NCI-H748 treated with DMSO at 0.1 percent for 48 hours (cell line): ENCODE measurements at places on chromosomes 16 and 17.

- no peak for DNase-seq
These were observed 2.5 kb downstream of the TUBB3 start for GRCh38 chr16:89925596-89926079.

- no peak for DNase-seq
These were observed 1.3 kb downstream of the SMPD3 start for GRCh38 chr16:68446681-68447652.

DNA sequence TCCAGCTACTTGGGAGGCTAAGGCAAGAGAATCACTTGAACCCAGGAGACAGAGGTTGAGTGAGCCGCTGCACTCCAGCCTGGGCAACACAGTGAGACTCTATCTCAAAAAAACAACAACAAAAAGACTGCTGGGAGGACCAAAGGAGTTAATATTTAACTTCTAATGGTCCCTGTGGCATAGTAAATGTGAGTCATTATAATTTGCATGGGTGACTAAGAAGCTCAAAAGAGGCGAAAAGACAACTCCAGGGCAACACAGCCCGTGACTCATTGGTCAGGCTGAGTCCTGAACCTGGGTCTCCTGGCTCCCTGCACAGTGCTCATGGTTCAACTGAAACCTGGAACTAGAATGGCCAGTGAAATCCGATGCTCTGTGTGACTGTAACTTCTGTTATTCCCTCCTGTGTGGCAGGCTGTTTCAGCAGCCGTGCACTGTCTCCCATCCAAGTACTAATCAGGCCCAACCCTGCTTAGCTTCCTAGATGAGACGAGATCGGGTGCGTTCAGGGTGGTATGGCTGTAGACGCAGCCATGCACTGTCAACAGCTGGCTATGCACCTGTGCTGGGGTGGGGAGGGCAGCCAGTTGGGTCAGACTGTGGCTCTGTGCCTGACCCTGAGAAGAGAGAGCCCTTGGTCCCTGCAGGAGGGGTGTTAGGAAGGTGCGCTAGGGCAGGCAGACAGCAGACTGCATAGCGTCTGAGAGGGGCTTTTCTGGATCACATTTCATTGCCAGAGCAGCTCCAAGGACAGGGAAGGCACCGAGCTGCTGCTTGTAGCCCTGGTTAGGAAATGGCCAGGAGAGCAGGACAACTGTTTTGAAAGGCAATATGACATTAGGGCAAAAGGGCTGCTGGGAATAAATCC lies 14.5 kb upstream of the GPRC5C start:
- no peak for DNase-seq

- peak; percentile 36 for DNase-seq
These were observed 418.0 kb upstream of the PSMD7 start for GRCh38 chr16:73878611-73879010.

- no peak for DNase-seq
These were observed 17.0 kb upstream of the RFFL start for GRCh38 chr17:35080536-35080935.

DNA sequence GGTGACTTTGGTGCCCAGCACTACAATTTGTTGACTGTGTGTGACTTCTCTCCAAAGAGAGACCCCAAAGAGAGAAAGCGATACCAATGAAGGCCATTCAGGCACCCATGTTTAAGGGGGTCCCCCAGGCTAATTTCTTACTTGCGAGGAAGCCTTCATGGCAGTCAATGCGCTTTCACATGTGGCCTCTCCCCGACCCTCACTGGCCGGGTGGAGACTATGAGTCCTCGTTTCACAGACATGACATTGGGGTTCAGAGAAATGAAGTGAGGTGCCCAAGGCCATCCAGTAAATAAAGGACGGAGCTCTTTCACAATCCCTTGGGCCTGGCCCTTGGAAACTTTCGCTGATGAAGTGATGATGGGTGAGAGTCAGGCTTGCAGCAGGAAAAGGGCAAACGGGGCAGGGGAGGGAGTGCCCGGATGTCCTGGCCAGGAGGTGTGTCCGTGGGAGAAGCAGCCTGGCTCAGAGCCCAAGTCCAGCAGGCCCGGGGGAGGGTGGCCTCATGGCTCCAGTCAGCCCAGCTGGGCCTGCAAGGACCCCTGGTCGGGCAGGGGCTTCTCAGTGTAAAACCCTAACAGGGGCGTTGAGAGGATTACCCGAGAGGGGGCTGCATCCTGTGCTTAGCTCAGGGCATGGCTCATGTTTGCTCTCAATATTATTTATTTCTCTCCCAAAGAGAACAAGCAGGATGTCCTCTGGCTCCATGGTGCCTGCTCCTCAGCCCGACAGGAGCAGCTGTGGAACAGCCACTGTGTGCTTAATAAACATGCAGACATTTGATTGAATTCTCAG lies 14.7 kb downstream of the TBX2 start:
- no peak for DNase-seq

DNA sequence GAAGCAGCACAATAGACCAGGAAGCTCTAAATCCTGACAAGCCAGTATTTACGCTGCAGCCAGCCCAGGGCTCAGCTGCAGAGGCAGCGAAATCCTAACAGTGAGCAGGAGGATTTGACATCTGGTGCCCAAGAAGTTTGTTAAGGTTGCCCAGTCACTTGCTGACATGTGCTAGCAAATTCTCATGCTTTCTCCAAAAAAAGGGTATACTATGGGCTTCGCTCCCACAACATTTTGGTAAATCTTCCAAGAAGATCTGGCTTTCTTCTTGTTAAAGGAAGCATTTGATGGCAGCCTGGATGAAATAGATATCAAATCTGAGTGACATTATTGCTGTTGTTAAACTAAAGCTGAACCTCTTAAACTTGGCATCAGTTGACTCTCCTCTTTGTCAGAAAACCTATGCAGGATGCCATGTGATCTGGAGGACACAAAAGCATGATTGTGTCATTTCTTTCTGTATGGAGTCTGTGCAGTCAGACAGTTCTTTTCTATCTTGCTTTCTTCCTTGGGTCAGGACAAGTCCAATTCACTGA lies 949.7 kb upstream of the RBFOX1 start:
- no peak for DNase-seq

DNA sequence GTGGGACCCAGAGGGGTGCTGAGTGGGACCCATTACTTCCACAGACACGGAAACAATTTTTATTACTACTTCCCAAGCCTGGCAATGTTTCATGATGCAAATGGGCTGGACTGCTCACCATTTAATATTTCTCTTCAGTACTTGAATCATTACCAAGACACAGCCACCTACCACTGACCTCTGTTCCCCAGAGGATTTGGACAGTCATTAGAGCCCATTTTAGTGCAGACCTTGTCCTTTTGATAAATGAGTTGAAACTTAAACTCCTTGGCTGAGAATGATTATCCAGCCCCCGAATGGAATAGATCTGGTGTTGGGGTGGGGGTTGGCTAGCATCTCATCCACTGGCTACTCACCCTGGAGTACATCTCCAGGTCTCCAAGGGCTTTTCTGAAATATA lies 33.6 kb upstream of the APOH start:
- no peak for DNase-seq

DNA sequence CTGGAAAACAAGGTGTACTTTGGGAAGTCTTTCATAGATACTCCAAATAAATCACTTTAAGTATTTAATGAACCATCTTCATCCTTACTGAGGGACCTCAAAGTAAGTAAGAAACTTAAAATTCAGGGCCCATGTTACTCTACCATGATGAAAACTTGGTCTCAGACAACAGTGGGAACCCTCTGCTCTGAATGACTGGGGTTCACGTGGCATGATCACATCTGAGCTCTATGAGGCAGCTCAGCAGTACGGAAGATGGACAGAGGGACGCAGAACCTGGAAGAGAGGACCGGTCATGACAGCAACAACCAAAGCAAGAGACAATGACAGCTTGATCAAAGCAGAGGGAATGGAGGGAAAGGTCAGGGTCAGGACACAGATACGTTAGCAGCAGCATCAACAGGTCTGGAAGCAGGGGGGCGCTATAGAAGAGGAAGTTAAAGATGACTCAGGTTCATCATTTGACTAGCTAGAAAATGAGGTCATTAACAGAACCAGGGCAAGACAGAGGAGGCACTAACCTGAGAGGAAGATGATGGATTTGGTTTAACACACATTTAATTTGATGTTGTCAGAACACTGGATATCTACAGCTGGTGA lies 9.5 kb downstream of the XPO6 start:
- DNase-seq, result no peak

- DNase-seq, result no peak
These were observed 13.5 kb upstream of the SMIM5 start for GRCh38 chr17:75619506-75620431.

- no peak for DNase-seq
These were observed 497 bp downstream of the CES1 start for GRCh38 chr16:55832425-55832772.

DNA sequence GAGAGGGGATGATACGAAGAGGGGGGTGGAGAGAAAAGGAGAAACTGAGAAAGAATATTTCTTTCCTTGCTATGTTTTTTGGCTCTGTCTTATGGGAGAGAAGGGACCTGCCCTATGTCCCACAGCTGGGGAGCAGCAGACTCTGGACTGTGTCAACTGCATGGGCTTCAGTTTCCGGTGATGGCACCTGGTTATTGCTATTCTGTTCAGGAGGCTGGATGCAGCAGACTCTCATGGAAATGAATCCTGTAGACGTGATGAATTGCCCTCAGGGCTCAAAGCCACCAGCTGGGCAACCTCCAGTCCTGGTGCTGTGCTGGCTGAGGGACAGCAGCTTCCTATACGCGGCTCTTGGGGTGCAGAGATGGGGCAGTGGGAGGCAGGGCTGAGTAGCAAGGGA lies 121.2 kb downstream of the HAPSTR1 start:
- no peak for DNase-seq

DNA sequence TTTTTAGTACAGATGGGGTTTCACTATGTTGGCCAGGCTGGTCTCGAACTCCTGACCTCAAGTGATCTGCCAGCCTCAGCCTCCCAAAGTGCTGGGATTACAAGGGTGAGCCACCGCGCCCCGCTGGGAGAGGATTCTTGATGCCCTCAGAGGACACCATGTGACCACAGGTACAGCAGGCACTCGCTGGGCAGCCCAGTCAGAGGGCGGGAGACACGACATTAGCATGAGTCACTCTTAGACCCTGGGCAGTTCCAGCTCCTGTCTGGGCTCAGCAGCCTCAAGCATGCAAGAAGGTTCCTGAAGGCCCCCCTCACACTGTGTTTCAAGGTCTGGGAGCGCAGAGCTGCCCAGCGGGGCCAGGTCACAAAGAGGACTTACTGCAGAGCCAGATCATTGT lies 11.9 kb downstream of the STAC2 start:
- no peak for DNase-seq

DNA sequence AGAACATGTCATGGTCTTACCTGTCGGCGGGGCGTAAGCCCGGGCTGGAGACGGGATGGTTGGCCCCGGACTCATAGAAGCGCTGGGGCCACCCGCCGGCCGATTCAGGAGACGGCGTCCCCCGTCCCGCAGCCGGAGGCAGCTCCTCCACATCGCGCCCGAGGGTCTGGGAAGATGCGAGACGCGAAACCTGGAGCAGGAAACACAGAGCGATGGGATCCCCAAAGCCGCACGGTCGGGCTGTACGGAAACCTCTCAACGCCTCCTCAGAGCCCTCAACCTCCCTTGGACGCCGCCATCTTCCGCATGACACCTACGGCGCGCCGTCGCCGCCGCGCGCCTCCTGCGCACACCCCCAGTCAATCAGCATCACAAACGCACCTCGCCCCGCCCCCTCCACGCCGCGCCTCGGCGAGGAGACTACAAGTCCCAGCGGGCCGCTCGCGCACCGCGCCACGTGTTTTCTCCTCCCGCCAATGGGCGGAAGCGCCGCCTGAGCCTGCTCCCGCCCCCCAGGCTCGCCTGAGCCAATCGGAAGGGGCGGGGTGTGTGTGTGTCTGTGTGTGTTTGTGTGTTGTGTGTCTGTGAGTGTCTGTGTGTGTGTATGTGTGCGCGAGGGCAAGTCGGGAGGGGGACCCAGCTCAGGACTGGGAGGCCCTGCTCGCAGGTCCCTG lies at the start of the genes ATPAF2 and GID4:
Gene ATPAF2, minus strand, starts transcription at position 308 of the 674 bp plus-strand sequence. Its CDS starts 155 bp downstream, at position 153.
Gene GID4, plus strand, starts transcription at position 548 of the 674 bp plus-strand sequence. Its CDS starts 57 bp downstream, at position 605.
- peak; percentile 99 for DNase-seq

DNA sequence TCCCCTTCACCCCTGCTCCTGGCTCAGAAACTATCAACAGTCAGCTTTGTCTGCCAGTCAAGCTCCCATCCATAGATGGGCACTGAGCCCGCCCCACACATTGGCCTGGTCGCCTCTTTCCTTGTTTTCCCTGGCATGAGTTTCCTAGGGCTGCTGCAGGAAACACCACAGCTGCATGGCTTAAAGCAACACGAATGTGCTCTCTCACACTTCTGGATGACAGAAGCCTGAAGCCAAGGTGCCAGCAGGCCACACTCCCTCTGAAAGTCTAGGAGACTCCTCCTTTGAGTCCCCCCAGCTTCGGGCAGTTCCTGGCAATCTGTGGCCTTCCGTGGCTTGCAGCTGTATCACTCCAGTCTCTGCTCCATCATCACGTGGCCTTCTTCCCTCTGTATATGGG lies 69.9 kb downstream of the TBC1D16 start:
- no peak for DNase-seq

GRCh38 chr17:55883149-55883548 lies 132.3 kb downstream of the PCTP start:
- no peak for DNase-seq

DNA sequence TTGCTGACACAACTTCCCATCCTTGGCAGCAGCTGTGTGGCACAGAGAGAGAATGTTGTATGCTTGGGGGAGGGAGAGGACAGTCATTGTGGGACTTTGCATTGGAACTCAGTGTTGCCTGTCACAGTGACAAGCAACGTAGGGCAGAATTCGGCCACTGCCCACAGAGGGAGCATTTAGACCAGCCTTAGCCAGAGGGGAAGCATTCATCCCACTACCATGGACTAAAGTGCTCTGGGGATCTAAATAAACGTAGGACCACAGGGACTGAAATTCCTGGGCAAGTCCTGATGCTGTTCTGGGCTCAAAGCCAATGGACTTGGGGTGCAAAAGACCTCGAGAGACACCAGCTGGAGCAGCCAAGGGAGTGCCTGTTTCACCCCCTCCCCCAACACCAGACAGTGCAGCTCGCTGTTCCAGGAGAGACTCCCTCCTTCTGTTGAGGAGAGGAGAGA lies 44.9 kb downstream of the ABCA8 start:
- DNase-seq, result no peak

DNA sequence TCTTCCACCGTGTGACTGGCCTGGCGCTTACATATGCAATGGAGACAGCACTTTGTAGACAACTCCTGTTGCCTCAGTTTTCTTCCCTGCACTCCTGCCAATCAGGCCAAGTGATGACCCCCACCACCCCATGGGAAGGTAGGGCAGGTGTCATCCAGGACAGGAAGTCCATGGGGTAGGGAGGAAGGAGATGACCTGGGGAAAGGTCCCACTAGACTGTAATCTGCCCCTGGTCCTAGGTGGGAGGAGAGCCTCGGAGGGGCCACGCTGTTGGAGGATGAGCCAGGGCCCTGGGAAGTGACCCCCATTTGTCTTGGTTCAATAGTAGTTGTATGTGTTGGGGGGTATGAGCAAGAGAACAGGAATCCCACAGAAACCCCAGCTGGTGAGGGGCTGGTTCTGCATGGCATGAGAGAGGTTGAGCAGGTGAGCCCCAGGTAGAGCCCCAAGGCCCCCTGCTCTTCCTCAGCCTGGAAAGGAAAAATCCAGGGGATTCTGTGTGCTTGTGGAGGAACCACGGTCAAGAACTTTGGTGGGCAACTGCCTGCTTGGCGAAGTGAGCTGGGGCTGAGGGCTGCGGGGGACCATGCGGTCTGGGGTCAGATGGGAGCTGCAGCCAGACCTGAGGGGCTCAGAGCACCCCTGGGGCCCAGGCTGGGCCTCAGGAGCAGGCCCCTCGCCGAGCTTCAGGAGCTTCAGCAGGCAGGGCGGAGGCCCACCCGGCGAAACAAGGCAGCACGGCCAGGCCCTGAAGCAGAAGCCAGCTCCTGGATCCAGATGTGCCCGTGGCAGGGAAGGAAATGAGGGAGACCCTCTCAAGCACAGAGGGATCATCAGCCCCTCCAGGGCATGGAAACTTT lies 50.7 kb downstream of the NT5M start:
- DNase-seq, result no peak

GRCh38 chr17:40598301-40598618 lies 33.0 kb upstream of the CCR7 start:
- no peak for DNase-seq
